ENCODE measurements at places on chromosomes 3 and 15. TPM values are rescaled to one million over a fixed set of nuclear protein-coding genes. Genes with fewer than 3 reads are reported as not detected.

Gene PAK6
- 32.5 TPM for total RNA-seq

Gene CLDN1
- 12.7 TPM for total RNA-seq

Gene ARHGAP31
- 29.9 TPM for total RNA-seq

Gene SCN11A
- 0.07 TPM for total RNA-seq

Gene GOLGA6L9
- total RNA-seq = 0.63 TPM
